ENCODE measurements at places on chromosomes 12 and 14.

GRCh38 chr12:15522574-15523187 is 200.4 kb downstream of the PTPRO start:
- peak; percentile 28 for DNase-seq

DNA sequence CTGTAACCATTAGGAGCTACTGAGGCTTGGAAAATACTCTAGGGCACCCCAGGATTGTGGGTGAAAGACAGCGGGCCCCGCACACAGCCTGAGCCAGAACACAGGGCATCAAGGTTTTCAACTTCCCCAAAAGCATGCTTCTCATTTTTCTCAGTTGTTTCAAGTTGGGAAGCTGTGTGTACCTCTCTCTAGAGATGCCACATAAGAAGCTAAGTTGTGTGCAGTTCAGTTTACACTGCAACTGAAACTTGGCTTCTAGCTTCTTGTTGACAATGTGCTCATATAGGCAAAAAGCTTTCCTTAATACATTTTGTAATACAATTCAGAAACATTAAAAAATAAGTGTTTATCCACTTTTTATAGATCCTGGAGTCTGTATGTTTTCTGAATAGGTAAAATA is 88.1 kb upstream of the PTPRR start:
- DNase-seq: no peak

DNA sequence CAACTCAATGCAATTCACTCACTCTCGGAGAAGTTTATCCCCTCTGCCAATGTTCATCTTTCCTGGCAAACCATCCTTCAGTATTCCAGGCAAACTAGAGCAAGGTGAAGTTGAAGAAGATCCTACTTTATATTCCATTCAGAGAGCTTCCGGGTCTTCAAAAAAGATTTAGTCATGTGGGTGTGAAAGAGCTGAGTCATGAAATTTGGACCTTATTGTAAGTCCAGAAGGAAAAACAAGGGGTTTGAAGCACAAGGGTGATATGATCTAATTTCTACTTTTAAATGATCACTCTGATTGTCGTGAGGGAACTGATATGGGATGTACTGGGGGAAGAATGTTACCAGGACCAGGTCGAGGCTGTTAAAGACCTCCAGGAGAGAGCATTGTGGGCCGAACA is 2.8 kb upstream of the PRH2 start:
- DNase-seq: no peak

DNA sequence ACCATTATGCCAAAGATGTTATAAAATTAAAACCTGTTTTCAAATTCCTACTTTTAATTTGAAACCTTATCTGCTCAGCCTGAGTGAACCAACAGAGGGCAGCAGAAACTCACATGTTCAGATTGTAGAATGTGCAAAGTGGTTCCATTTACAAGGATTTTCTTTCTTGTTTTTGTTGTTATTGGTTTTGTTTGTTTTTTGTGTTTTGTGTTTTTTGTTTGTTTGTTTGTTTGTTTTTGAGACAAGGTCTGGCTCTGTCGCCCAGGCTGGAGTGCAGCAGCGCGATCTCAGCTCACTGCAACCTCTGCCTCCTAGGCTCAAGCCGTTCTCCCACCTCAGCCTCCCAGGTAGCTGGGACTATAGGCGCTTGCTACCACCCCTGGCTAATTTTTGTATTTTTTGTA is 22.8 kb upstream of the GARIN2 start:
- peak; percentile 38 for DNase-seq

- no peak for DNase-seq
Observed at GRCh38 chr12:91993287-91994017, 152.2 kb downstream of the BTG1 start.

DNA sequence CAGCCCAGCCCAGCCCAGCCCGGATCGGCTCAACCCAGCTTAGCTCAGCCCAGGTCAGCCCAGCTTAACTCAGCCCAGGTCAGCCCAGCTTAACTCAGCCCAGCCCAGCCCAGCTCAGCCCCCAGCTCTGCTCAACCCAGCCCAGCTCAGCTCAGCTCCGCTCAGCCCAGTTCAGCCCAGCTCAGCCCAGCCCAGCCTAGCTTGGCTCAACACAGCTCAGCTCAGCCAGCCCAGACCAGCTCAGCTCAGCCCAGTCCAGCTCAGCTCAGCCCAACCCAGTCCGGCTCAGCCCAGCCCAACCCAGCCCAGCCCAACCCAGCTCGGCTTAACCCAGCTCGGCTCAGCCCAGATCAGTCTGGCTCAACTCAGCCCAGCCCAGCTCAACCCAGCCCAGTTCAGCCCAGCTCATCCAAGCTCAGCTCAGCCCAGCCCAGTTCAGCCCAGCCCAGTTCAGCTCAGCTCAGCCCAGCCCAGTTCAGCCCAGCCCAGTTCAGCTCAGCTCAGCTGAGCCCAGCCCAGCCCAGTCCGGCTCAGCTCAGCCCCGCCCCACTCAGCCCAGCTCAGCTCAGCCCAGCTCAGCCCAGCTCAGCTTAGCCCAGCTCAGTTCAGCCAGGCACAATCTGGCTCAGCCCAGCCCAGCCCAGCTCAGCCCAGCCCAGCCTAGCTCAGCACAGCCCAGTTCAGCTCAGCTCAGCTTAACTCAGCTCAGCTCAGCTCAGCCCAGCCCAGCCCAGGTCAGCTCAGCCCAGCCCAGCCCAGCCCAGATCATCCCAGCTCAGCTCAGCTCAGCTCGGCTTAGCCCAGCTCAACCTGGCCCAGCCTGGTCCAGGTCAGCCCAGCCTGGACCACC is 331.7 kb downstream of the TMEM121 start:
- DNase-seq: peak; percentile 46

GRCh38 chr14:22739423-22739822 is 27.1 kb upstream of the OXA1L start:
- DNase-seq: no peak

Measured in CD4-positive, alpha-beta T cell treated with Interleukin-12 subunit alpha and Interleukin-12 subunit beta, for 1 hour (primary cell).